ENCODE measurements at places on chromosomes 1 and 21.

- DNase-seq = no peak
These were observed 28.9 kb downstream of the ITLN2 start for GRCh38 chr1:160925652-160926244.

DNA sequence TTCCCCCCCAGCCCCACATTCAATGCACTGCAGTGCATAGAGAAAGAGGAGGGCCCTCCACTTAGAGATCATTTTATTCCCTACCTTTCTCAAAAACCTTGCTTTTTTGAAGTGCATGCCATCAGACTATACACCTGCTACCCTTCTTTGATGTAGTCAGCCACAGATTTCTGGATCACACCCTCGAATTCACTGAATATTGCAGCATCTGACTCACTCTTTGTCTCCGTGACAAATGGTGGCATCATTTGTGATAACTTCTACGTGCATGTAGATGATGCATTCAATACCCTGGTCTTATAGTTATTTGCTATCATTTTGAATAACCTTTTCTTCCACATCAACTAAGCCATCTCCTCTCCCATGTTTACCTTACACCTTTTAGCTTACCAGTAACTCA is 310.3 kb upstream of the SGIP1 start:
- no peak for DNase-seq

DNA sequence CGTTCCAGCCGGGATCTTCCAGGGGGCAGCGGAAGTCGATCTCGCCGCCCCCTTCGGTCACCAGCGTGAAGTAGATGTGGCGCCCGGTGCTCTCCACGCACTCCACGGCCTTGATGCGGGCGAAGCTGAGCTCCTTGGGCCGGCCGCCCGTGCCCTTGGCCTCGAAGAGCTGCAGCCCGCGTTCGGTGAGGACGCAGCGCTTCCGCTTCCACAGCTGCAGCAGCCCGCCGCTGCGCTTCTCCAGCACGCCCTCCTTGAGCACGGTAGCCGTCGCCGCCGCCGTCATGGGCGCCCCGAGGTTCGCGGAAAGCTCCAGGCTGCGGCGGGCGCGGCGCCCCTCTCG is 516 bp downstream of the PHLDA3 start:
- DNase-seq = peak; percentile 33

- DNase-seq = peak; percentile 76
These were observed 12.1 kb downstream of the SAMD11 start for GRCh38 chr1:935751-936231.

- DNase-seq = no peak
These were observed 57.7 kb downstream of the DDR2 start for GRCh38 chr1:162689745-162690671.

GRCh38 chr21:21751286-21751685 is 753.1 kb downstream of the NCAM2 start:
- no peak for DNase-seq

DNA sequence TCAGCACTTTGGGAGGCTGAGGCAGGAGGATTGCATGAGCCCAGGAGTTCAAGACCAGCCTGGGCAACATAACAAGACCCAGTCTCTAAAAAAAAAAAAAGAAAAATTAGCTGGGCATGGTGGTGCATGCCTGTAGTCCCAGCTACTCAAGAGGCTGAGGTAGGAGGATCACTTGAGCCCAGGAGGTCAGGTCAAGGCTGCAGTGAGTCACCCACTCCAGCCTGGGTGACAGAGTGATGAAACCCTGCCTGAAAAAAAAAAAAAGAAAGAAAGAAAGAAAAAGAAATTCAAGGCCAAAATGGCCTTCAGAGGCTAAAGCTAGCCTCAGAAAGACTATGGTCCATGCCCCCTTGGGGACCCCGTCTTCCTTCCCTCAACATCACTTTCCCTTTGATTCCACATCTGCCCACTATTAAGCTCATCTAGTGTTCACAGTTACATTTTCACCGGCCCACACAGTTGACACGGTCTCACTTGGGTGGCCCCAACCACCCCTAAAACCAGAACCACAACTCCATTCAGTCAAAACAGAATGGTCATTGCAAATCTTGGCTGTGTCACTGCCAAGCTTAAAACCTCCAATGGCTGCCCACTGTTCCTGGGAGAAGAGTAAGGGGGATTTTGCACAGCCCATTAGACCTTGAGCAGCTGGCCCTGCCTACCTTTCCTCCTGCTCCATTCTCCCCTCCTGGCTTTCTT is 2.1 kb upstream of the CAPN8 start:
- no peak for DNase-seq

- no peak for DNase-seq
These were observed 39.1 kb upstream of the NHLH2 start for GRCh38 chr1:115879977-115880376.

GRCh38 chr1:208172423-208173145 is 71.6 kb downstream of the PLXNA2 start:
- no peak for DNase-seq

GRCh38 chr1:209190591-209191261 is 392.8 kb upstream of the CAMK1G start:
- DNase-seq = peak; percentile 74

GRCh38 chr1:178506669-178507068 is 6.2 kb upstream of the TEX35 start:
- no peak for DNase-seq

DNA sequence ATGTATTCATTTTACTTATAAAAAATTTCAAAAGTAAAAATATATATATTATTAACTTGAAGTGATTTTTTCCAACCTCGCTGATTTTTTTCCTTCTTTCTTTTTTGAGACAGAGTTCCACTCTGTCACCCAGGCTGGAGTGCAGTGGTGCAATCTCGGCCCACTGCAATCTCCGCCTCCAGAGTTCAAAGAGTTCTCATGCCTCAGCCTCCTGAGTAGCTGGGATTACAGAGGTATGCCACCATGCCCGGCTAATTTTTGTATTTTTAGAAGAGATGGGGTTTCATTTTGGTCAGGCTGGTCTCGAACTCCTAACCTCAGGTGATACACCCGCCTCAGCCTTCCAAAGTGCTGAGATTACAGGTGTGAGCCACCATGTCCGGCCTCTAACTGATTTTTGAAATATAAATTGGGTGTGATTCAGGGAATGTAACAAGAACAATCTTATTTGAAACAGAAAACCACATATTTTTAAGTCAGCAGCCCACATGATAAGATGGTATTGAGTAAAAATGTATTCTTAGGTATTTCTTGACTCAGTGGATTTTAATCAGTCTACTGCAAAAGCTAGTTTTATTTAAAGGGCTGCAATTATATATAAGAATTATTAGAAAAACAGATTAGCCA is 30.0 kb downstream of the ZBTB8B start:
- no peak for DNase-seq

DNA sequence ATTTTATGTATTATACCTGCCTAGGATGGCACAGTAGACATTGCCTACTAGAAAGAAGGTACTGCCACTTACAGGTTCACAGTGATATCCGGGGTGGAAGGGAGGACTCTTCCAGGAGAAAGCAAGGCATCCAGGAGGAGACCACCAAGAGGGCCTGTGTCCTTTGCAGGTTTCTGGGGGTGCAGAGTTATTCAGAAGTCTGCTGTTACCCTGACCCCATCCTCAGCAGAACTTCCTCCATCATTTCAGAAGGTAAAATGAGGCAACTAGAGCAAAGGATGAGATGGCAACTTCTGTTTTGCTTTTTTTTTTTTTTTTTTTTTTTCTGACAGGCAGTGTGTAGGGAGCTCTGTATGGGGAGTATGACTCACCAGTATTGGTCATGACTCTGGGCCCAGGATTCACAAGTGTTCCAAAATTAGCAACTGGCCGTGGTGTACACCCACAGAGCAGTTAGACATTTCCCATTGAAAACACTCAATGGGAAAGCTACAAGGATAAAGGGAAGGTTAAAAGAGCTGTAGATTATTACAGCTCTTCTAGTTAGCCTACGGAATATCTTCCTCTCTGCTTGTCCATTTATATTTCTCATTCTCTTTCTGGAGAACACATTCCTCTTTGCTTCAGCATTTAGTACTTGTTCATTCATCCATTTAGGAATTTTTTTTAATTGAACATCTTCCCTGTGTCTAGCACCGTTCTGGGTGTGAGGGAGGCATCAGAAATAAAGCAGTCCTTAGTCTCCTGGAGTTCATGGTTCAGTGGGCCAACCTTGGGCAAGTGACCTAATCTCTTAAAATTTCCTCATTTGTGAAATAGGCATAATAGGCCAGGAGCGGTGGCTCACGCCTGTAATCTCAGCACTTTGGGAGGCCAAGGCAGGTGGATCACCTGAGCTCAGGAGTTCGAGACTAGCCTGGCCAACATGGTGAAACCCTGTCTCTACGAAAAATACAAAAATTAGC is 50.5 kb upstream of the PPP2R5A start:
- DNase-seq = no peak

DNA sequence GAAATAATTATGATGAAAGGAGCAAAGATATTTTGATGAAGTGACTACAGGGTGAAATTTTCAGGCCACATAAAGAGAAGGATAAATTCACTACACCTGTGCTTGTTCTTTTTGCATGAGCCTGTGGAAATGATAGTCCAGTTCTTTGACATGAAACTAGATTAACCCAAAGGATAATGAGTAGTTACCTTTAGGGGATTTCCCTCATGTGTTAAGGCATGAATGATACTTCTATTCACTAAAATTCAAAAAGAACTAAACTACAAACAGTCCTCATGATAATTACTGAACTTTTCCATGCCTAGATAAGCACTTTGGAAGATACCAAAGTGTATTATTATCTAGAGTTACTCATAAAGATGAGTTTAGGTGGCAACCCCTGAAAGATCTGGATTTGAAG is 244.3 kb downstream of the PTPRC start:
- no peak for DNase-seq

DNA sequence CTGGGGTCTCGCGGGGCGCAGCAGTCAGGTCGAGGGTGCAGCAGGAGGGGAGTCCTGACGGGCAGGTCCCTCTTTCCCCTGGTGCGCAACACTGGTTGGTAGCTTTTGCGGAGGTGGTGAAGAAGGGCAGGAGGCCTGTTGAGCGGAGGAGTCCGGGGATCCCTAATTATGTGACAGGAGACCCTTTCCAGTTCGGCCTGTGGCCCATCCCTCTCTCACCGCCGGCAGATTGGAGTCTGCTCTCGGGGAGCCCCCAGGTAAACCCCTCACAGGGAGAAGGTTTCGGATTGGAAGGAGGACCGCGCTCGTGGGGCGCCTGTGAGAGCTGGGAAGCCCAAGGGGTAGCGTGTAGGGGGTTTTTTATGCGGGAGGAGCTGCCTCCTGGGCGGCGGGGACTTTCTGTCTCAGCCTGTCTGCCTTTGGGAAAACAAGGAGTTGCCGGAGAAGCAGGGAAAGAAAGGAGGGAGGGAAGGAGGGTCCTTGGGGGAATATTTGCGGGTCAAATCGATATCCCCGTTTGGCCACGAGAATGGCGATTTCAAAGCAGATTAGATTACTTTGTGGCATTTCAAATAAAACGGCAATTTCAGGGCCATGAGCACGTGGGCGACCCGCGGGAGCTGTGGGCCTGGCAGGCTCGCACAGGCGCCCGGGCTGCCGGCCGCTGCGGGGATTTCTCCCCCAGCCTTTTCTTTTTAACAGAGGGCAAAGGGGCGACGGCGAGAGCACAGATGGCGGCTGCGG is 9.5 kb downstream of the SIM2 start:
- DNase-seq = no peak

DNA sequence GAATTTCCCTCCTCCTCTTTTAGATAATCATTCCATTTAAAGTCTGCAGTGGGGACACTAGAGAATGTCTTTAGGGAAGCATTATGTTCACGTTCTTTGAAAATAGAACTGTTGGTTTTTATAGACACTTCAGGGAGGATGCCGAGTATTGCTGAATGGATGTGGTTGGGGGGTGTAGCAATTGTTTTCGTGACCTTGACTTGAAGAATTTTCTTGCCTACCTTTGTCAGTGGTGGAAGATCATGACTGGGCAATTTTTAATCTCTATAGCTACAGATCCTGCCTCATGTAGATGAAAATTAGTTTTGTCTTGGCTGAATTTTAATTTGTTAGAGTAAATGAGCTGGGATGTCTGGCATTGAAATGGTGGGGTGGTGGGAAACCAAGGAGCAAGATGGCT is 3.8 kb downstream of the SMG7 start:
- DNase-seq = no peak

DNA sequence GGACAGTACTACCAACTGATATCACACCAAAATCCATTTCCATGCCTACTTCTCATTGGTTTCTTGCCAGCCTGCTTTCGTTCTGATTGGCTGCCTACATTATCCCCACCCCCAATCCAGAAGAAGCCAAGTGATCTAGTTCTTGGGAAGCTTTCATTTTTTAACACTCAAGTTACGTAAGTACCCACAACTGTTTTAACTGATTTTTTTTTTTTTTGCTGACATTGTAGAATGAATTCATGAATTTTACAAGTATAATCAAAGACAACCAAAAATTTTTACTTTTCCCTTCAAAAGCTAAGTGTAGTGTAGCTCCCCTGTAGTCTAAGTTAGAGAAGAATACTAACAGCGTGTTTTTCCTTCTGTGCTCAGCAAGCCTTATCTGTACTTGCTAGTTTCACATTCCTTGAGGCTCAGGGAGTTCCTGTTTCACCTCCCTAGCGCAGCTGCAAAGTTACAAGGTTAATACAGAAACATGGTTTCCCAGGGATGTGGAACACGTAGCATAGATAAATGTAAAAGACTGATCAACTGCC is at the start of gene SLC9C2:
Gene SLC9C2, minus strand, starts transcription at position 17 of the 536 bp plus-strand sequence. CDS start 1,296 bp downstream, outside the sequence.
- peak; percentile 40 for DNase-seq

DNA sequence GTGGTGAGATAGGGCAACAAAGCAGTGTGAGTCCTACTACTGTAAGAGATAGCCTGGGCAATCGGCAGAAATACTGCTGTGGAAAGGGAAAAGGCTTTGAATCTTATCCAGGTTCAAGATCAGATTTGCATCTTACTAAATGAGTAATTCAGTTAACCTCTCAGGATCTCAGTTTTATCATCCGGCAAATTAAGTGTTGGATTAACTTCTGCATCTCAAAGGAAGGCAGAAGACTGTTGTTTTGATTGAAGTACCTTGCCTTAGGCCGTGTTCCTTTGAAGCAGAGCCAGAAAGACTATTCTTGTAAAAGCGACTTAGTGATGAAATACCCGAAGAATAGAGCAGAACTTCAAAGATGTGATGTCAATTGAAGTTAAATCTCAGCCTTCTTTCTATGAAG is 612.9 kb upstream of the USP24 start:
- DNase-seq = no peak

DNA sequence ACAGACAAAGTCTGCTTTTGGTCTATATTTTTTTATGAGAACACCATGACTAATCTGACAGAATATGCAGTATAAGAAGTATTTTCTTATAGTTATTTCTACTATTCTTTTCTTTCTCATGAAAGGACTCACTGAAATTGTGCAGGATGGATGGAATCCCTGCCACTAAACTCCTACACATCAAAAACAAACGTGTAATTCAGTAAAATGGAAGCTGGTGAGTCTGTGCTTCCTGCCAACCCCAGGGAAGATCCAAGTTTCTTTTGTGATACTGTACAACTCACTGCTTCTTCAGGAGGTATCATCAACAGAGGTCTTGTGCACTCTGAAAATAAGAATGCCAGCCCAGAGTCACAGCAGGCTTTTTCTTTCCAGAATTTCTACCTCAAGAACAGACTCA is 241.2 kb downstream of the MRPL39 start:
- DNase-seq = no peak

DNA sequence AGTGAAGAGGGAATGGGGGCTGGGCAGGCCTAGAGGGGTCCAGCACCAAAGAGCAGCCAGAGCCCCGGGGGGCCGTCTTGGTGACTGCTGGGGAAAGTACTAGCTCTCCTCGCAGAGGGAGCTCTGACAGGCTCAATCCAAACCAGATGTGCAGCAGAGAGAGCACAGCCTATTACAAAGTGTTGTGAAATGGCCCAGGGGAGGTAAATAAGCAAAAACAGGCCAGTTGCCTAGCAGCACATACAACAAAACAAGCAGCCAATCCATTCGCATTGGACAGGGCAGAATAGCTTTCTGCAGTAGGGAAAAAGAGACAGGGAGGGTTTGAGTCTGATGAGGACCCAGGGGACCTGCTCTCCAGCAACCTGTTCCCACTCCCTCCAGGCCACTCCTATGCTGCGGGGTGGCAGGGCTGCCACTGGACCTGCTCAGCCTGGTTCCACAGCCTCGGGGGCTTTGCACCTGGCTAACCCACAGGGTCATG is 239.6 kb upstream of the FGGY start:
- peak; percentile 77 for DNase-seq
